ENCODE measurements at places on chromosomes 4 and X.

DNA sequence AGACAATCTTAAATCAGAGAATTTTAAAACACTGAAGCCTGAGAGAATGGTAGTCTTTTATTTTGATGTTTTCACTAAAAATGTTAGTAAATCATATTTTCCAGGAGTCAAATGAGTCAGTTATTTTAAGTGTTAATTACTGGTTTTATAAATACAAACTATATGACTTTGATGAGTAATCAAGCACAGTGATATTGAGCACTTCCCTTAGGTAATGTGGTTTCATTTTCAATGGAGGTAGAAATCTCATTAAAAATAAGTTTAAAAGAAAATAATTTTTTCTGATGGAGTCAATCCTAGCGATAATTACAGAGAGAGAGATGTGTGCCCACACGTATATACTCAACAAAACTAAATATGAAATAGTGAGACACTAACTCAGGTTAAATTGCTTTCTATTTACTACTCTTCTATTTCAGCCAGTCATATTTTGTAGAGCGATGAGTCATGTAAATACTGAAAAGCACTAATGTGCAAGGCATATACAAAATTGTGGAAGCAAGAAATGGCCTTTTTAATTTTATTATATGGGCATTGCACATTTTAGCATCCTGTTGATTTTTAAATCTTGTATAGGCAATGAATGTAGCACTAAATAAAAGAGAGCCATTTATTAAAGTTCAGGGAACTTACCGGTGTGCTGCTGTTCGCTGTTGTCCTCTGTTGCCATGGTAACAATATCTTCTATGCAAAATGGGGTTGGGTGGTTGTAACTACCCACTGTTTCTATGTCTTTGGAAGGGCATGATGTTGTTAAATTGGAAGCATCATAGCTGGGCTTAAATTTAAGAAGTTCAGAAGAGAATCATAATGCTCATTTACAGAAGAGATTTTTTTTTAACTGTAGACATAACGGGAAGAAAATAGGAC is 513.7 kb downstream of the TLL1 start:
- DNase-seq = no peak

DNA sequence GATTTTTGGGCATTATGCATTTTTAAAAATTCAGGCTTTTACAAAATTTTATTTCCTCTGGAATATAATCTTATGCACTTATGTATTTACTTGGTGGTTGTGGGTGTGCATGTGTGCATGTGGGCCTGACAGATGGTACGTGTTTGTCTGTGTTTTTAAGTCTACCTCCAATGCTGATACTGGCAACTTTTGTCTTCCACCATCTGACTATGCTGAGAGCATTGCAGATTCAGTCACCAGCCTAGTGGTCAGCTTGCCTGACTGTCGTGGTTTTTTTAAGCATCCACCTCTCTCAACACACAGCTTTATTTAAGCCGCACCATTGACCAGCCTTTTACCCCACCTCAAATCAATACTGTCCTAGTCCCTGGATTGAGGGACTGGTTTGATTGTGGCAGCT is 37.1 kb downstream of the FSTL5 start:
- DNase-seq = no peak

- no peak for DNase-seq
Measured at GRCh38 chr4:6008092-6008551, 10.1 kb downstream of the C4orf50 start.

DNA sequence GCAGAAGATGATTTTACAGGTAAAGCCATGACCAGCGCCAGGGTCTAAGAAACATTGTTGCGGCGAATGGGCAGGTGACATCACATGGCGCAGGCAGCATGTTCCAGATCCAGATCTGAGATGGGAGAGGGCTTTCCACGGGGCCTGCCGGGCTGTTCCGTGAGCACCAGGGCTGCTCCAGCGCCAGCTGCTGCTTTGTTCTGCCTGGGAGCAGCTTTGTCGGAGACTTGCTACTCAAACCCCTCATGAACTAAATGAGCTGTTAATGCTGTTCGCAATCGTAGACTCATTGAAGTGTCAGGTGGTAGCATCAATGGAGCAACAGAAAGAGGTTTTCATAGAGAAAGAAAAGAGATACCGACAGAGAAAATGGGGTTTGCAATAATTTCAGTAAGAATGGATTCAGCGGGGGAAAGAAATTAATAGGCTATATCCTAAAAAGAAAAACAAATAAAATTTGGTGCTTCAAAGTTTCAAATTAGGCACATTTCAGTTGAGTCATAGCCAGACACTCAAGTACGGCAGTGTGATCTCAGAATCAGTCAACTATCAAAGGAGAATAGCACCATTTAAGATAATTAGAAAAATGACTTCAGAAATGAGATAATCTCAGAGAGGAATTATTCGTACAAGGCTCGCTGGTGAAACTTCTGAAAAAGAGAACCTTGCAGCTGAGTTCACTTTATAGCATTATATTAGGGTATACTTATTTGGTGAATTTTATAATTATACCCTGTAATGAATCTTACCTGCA is 23.9 kb downstream of the SORBS2 start:
- DNase-seq = no peak

GRCh38 chrX:40260146-40260747 is 162.5 kb upstream of the BCOR start:
- DNase-seq = no peak

GRCh38 chrX:42695800-42696358 is 82.1 kb downstream of the PPP1R2C start:
- no peak for DNase-seq

- peak; percentile 57 for DNase-seq
Measured at GRCh38 chr4:119559044-119559647, 69.5 kb downstream of the PDE5A start.

Measured in astrocyte of the cerebellum (primary cell).